ENCODE measurements at places on chromosomes 3 and 15. TPM values are rescaled to one million over a fixed set of nuclear protein-coding genes. Genes with fewer than 3 reads are reported as not detected.

CCR8 gene
- not detected for total RNA-seq

- H3K4me3 ChIP-seq: no peak overlapping the region
- no peaks in the 10 kb centered on the region for H3K4me1 ChIP-seq
- H3K27ac ChIP-seq: no peak overlapping the region
These were observed 16.4 kb upstream of the ALDH1A3 start for GRCh38 chr15:100863075-100863795.

GRIP2 gene
- 0.38 TPM for total RNA-seq

- no peak for DNase-seq
- no peaks in the 10 kb centered on the region for H3K36me3 ChIP-seq
- H3K27ac ChIP-seq: no peak overlapping the region
- no peaks in the 10 kb centered on the region for H3K27me3 ChIP-seq
- H3K4me1 ChIP-seq: no peaks in the 10 kb centered on the region
These were observed 156.7 kb downstream of the DIPK2A start for GRCh38 chr3:144128108-144128892.

DNA sequence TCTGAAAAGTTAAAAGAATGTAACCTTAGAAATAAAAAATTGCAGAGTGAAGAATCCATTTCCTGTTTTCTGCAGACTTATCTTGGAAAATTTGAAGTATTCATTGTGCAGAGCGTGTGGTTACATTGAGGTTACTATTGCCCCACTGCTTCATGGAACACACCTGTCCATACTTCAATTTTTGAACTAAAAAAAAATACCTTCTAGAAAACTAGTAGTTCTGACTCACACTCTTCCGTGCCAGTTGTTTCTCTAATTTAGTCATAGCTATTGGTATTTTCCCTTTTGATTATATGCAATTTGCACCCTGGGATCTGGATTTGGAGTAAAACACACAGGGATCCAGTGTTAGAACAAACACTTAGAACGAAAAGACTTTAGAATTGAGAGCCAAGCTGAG lies 111.8 kb upstream of the LYSMD4 start:
- no peak overlapping the region for H3K27ac ChIP-seq
- H3K36me3 ChIP-seq: no peaks in the 10 kb centered on the region
- H3K4me3 ChIP-seq: no peak overlapping the region
- no peak for DNase-seq

ALPK3 gene
- 10.4 TPM for total RNA-seq
